ENCODE measurements at places on chromosomes 12 and 14.

DNA sequence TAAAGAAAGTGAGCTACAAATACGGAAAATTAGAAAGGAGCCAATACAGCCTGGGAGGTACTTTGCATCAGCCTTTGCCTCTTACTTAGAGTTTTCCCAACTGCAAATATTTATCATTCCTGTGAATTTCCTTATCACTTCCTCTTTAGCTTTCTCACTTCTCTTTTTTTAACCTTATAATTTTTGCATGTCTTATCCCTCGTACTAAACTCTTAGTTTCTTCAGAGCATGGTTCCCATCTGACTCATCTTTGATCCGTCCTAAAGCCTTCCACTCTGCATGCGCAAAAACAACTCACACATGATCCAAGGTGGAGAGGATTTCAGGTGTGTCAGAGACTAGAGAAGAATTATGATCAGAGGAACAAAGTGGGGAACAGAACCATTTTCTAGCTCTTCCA, 9.6 kb upstream of the SNAPC1 start:
- no peak for DNase-seq

DNA sequence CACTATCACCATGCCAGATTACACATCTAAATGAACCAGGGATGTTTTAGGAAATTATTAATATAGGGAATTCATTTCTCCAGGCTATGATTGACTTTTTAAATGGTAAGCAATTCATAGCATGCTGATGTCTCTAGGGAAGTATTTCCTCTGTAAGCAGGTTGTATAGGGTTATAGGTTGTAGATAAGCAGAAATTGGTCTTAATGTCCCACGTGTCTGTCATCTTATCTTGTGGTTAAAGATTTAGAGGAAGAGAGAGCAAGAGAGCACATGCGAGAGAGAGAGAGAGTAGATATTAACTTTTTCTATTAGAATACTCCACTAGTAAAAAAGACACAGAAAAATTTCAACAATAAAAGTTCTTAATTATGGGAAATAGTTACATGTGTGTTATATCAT, 32.6 kb downstream of the TRHDE start:
- DNase-seq = no peak

DNA sequence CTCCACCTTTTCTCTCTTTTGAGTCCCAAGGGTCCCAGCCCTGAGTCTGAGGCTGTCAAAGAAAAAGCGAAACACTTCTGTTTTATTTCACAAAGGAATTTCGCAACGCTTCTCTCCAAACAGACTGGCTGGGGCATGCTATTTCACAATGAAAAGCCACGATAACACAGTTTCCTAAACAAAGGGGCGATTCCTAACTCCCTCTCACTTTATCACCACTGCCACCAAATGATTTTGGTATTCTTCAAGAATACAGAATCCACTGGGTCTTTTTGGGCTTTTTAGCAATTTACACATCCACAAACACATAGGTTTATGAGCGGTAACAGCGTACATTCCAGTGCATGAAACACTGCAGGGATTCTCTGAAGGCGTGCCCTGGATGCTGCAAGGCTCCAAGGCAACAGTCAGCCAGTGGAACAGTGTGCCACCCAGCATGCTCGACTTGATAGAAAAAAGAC, 161.2 kb downstream of the DAD1 start:
- DNase-seq = no peak

DNA sequence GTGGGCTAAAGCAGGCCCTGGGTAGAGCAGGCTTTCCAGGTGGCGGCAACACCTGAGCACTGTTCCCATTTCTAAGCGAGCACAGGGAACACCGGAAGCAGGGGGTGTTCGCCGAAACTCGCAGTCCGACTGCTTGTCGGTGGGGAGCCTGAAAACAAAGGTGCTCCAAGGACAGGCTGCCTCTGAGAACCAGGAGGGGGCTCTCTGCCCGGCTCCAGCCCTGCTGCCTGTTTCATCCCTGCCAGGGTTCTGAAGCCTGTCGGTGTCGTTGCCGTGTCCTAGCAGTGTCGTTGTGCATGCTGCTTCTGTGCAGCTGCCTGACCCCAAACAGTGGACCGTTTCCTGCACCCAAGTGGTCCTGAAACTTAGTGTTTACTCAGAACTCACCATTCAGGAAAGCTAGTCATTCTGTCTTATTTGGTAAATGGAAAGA, 21.8 kb downstream of the CCNK start:
- no peak for DNase-seq

DNA sequence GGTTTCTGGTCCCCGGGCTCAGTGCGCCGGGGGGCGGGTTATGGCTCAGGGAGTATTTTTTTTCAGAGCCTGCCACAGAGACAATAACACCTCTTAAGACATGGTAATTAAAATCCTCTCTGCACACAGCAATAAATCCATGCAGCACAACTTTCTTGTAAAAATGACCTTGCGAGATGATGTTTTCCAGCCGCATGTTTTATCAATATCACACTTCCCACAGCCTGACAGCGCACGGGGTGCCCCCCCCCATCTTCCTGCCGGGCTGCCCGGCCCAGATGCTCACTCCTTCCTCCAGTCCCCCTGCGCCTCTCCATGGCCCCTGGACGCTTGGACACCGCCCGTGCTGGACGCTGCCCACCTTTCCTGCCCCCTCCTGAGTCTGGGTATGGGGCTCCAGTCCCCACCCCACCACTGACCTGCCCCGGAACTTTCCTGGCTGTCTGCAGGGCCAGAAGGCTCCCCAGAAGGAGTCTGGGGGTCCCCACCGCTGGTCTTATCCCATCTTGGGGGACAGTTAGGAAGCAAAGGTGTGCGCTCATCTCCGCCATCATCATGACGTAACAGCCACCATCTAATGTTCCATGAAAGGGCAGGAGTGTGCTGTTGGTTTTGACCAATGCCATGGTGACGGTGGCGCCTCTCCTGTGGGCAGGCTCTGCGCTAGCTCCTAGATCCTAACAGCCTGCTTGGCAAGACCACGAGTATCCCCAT, 182.9 kb downstream of the KIF26A start:
- DNase-seq = no peak
